ENCODE measurements at places on chromosomes 5 and 9. TPM values are rescaled to one million over a fixed set of nuclear protein-coding genes. Genes with fewer than 3 reads are reported as not detected.

Gene ATP6V0E1
- total RNA-seq: 208 TPM

DNA sequence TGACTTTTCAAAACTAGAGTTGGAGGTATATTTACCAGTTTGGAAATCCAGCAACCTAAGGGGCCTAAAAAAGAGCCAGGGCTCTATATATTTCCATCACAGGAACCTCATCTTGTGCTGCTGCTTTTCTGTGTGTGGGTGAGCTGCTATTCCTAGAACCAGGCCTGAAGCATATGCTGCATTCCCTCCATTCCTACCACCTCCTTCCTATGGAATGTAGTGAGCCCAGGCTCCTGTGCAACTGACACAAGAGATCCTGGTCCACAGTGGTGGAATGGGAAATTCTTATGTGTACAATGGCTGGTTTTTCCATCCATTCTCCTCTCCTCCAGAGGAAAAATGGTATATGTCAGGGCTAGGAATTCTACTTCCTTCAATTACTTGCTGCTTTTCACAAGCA lies 39.1 kb downstream of the SPEF2 start:
- DNase-seq: no peak

DNA sequence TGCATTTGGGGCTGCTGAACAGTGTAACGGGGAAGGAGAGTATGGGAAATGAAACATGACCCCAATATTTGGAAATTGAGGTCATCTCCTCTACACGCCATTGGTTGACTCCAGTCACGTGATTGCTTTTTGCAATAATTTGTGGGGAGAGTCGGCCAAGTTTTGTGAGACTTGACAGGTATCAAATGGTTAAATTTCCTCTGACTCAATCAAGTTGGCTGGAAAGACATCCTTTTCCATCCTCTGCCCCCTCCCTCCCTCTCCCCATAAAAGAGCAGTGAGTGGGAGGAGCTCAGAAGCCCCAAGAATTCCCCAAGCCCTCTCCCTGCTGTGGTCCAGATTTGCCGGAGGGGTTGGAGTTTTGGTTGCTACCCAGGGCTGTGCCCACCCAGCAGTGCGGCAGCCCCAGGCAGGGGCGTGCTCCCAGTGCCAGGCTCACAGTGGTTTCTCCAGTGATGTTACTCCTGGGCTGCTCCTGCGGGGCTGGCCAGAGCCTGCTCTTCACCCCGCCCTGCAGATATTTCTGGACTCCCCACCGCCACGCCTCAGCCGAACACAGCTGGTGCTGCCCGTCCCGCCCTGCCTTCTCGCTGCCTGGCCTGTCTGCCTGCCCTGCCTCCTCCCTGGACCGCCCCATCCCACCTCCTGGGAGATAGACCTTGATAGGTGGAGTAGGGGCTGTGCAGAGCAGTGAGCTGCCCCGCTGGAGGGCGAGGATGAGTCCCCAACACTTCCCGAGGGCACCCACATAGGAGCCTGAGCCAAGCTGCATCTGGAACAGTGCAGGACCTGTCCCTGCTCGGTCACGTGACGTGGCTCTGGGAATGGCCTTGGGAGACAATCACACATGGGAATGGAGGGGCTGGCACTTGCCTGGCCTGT lies 3.4 kb downstream of the COL5A1 start:
- DNase-seq: peak; percentile 74

- DNase-seq: no peak
These were observed 62.6 kb downstream of the PPARGC1B start for GRCh38 chr5:149792540-149793255.
